ENCODE measurements at places on chromosomes 7 and 10. TPM values are rescaled to one million over a fixed set of nuclear protein-coding genes. Genes with fewer than 3 reads are reported as not detected.

- DNase-seq = no peak
- no peak overlapping the region for H3K27ac ChIP-seq
- peaks cover 6% of the 10 kb centered on the region for H3K4me1 ChIP-seq
- no peaks in the 10 kb centered on the region for H3K27me3 ChIP-seq
- no peaks in the 10 kb centered on the region for H3K36me3 ChIP-seq
Measured at GRCh38 chr10:70370766-70371165, 11.7 kb downstream of the LRRC20 start.

Gene GPR26
- not detected for total RNA-seq

GRCh38 chr7:1101563-1102431 is 13.9 kb downstream of the GPER1 start:
- H3K4me3 ChIP-seq = no peak overlapping the region
- H3K27ac ChIP-seq = no peak overlapping the region
- DNase-seq = no peak
- H3K4me1 ChIP-seq = peaks cover 2% of the 10 kb centered on the region
- H3K36me3 ChIP-seq = peaks cover 2% of the 10 kb centered on the region
- no peaks in the 10 kb centered on the region for H3K27me3 ChIP-seq

Gene GIMAP2
- total RNA-seq = not detected

GRCh38 chr10:71269301-71270288 is 49.5 kb upstream of the SLC29A3 start:
- no peaks in the 10 kb centered on the region for H3K27me3 ChIP-seq
- H3K4me3 ChIP-seq = no peak overlapping the region
- DNase-seq = peak; percentile 49
- H3K36me3 ChIP-seq = no peaks in the 10 kb centered on the region

- peak; percentile 72 for DNase-seq
- no peaks in the 10 kb centered on the region for H3K36me3 ChIP-seq
- peaks cover 4% of the 10 kb centered on the region for H3K4me1 ChIP-seq
- H3K27ac ChIP-seq = no peak overlapping the region
- H3K27me3 ChIP-seq = no peaks in the 10 kb centered on the region
Measured at GRCh38 chr7:70733090-70733489, 398.9 kb upstream of the GALNT17 start.

DNA sequence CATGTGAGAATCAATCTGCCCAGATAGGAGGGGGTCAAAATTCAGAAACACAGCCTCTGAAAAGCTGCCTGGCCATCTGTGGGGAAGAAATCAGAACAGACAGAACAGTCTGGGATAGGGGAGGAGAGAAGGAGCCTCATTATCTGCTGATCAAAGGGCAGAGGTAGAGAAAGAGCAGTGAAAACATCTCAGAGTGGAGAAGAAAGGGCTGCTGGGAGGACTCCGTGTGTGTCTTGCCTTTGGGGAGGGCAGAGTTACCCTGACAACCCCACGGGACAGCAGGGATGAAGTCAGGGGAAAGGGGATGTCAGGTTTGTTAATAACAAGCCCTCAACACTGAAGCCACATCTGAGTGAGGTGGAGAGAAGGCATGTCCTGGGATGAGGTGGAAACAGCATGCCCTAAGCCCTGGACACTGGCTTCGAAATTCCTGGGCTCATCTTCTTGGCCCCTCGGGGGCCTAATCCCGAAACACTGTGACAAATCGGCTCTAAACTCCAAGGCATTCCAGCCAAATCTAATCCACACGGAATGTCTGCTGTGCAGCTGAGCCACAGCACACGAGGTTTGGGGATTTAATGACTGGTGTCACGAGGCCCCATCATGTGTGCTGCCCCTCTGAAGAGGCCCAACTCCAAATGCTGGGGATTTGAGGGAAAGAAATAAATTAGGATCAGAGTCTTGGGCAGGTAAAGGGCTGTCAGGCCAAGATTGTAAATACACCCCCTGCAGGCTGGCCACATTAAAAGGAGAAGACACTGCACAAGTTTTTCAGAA is 82.8 kb upstream of the FGFR2 start:
- no peak overlapping the region for H3K27ac ChIP-seq
- H3K36me3 ChIP-seq = no peaks in the 10 kb centered on the region
- no peak for DNase-seq
- H3K4me3 ChIP-seq = no peak overlapping the region
- no peaks in the 10 kb centered on the region for H3K27me3 ChIP-seq
- no peaks in the 10 kb centered on the region for H3K4me1 ChIP-seq

- peak overlapping the region; percentile 48 for H3K27ac ChIP-seq
- H3K36me3 ChIP-seq = no peaks in the 10 kb centered on the region
- H3K4me1 ChIP-seq = peaks cover 11% of the 10 kb centered on the region
- peak overlapping the region; percentile 36 for H3K4me3 ChIP-seq
- no peaks in the 10 kb centered on the region for H3K27me3 ChIP-seq
Measured at GRCh38 chr10:80453056-80453841, 861 bp upstream of the TSPAN14 start.

- H3K36me3 ChIP-seq = peaks cover 41% of the 10 kb centered on the region
- DNase-seq = peak; percentile 54
- H3K4me3 ChIP-seq = no peak overlapping the region
- H3K27ac ChIP-seq = no peak overlapping the region
- no peaks in the 10 kb centered on the region for H3K4me1 ChIP-seq
Measured at GRCh38 chr10:102352066-102352715, 43.3 kb upstream of the NFKB2 start.

DNA sequence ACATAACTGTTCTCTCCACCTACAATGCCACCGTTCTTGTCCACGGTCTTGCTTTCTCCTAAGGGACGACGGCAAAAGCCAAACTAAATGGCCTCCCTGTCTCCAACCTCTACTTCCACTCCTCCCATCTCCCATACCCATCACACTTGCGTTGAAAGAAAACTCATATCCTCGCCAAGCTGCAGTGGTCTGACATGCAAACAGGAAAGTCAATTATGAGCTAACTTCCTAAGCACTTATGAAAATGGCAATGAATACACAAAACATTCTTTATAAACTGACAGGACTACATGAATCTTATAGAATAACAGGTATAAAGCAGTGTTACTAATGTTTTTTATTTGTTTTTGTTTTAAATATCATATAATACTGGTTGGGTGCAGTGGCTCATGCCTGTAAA is 46.4 kb downstream of the TYW1B start:
- H3K4me3 ChIP-seq = no peak overlapping the region
- no peak overlapping the region for H3K27ac ChIP-seq
- DNase-seq = no peak
- H3K36me3 ChIP-seq = no peaks in the 10 kb centered on the region
- no peaks in the 10 kb centered on the region for H3K27me3 ChIP-seq

- H3K27ac ChIP-seq = peak overlapping the region; percentile 61
- peaks cover 81% of the 10 kb centered on the region for H3K4me1 ChIP-seq
- H3K4me3 ChIP-seq = no peak overlapping the region
Measured at GRCh38 chr10:79078367-79079053, 9.7 kb downstream of the ZMIZ1 start.

DNA sequence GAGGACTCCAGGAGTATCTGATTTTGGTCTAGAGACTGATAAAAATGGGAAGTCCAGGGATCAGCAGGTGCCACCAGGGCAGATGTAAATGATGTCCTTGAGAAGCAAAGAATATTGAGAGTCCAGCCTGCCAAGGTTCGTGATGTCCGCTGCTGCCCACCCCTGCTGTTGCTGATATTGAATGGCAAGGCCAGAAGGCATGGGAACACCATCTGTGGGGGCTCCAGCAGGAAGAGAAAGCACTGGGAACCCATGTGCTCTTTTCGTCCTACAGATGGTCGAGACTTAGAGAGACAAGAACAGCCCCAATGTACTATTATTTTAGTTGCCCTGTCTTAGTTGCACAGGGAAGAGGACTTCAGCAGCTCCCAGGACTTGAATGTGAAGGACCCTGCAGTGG is 363.9 kb downstream of the GALNT17 start:
- H3K4me3 ChIP-seq = no peak overlapping the region
- H3K36me3 ChIP-seq = no peaks in the 10 kb centered on the region
- H3K4me1 ChIP-seq = no peaks in the 10 kb centered on the region
- no peak for DNase-seq

- H3K27me3 ChIP-seq = no peaks in the 10 kb centered on the region
- H3K4me3 ChIP-seq = peak within 1 kb of the TSS; percentile 83
- H3K27ac ChIP-seq = peak within 1 kb of the TSS; percentile 98
Measured at GRCh38 chr10:104337985-104338735, at the start of gene ITPRIP. ITPRIP (minus strand) TSS chr10:104338465; CDS start chr10:104316051, 22,414 bp downstream.

- H3K4me1 ChIP-seq = peaks cover 4% of the 10 kb centered on the region
- H3K4me3 ChIP-seq = no peak overlapping the region
- H3K27ac ChIP-seq = no peak overlapping the region
Measured at GRCh38 chr7:117805241-117805640, 68.0 kb downstream of the CTTNBP2 start.

Gene C10orf67
- 0.18 TPM for total RNA-seq

DNA sequence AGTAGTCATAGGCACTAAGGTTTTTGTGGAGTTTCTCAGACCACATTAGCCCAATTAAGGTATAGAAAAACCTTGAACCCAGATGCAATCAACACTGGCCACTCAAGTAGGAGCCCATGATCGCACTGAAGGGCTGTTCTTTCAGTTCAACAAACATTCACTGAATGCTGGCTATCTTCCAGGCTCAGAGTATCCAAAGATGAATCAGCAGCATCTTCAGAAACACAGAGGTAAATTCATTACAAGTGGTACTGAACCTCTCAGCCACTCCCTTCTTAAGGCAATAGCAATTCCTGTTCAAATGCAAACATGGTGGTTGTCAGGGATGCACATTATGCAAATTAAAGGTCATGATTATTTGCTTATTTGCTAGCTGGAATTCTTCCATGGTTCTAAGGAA is 17.1 kb downstream of the KCNK18 start:
- H3K27me3 ChIP-seq = peaks cover 10% of the 10 kb centered on the region
- H3K36me3 ChIP-seq = no peaks in the 10 kb centered on the region
- no peak overlapping the region for H3K4me3 ChIP-seq
- no peaks in the 10 kb centered on the region for H3K4me1 ChIP-seq
- no peak overlapping the region for H3K27ac ChIP-seq
- peak; percentile 17 for DNase-seq

DNA sequence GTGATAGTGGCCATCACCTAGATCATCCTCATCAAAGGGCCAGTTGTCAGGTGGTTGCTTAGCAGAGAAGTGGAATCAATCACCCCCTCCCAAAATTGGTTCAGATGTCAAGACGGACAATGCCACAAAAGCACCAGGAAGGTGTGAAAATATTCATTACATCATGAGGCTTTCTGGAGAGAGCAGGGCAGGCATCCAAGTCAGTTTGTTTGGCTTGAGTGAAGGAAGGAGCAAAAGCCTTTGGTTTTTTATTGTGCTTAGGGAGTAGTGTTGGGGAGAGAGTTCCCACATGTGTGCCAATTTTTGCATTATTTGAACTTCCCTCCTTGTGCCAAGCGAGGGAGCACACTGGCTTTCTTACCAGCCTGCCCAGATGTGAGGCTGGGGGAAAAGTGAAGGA is 1082.9 kb downstream of the LRMDA start:
- peaks cover 2% of the 10 kb centered on the region for H3K27me3 ChIP-seq
- no peak for DNase-seq
- no peak overlapping the region for H3K4me3 ChIP-seq
- H3K36me3 ChIP-seq = no peaks in the 10 kb centered on the region

DNA sequence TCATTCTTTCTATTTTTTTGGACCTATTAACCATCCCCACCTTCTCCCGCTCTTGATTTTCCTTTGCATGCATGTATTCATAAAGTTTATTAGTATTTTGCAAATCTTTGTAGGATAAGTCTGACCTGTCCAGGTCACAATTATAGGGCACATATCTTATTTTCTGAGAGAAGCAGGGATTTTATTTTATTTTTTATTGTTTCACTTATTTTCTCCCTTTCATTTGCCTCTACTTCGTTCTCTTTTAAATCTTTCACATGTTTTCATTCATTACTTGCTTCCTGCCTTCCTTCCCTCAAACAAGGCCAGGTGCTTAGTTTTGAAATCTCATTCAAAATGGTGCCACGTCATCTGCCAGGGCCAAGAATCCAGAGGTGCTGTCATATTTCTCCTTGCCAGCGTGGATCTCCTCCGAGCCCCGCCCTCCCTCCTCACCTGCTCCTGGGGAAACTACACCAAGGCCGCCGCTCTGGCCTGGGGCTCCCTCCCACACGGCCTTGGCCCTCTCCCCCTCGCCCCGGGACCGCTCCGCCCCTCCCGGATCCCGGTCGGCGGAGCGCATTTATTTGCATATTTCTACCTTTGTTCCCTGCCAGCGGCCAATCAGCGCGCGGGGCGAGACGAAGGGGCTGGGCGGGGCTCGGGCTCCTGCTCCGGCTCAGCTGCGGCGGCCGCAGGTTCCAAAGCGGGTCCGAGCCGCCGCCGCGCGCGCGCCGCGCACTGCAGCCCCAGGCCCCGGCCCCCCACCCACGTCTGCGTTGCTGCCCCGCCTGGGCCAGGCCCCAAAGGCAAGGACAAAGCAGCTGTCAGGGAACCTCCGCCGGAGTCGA is at the start of gene TSPAN13:
TSS of gene TSPAN13 (plus strand) at position 654 of the 830 bp plus-strand sequence. CDS start 213 bp downstream, outside the sequence.
- H3K27ac ChIP-seq = no peak within 1 kb of the TSS
- H3K27me3 ChIP-seq = no peaks in the 10 kb centered on the region
- H3K4me1 ChIP-seq = no peaks in the 10 kb centered on the region
- H3K36me3 ChIP-seq = no peaks in the 10 kb centered on the region

DNA sequence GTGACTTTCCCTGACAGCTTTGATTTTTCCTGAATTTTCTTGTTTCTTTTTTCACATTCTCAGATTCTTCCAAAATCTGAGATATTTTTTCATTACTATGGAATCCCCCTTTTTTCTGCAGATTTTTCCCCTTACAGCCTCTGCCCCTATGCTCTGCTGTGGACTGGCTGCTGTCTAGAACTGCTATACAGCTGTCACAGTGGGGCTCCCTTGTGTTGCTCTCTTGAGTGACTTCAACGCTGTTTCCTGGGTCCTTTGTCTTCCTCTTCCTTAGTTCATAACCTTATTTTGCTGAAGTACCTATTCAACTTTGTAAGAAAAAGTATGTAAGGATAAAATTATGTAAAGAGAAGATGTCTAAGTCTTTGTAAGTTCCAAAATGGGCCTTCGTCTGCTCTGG is 234.1 kb upstream of the YAE1 start:
- no peaks in the 10 kb centered on the region for H3K4me1 ChIP-seq
- H3K36me3 ChIP-seq = no peaks in the 10 kb centered on the region
- H3K27ac ChIP-seq = no peak overlapping the region
- no peak for DNase-seq
- H3K4me3 ChIP-seq = no peak overlapping the region

Gene CLCN1
- total RNA-seq = not detected

DNA sequence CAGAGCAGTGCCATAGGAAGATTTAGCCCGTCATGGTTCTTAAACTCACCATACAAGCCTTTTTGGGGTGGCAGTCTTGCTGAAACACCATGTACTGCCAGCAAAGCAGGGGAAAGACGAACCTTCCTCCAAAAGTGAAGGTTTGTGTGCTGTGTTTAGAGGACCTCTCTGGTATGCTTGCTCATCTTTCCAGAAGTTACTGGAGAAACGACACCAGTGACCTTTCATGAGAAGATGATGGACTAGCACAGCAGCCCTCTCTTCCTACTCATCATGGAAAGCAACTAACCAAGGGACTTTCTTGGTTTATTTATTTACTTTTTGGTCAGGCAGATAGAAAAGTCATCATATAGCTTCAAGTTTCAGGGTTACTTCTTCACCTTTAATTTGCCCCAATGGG is 247.4 kb downstream of the PTEN start:
- H3K36me3 ChIP-seq = no peaks in the 10 kb centered on the region
- DNase-seq = peak; percentile 31
- H3K4me1 ChIP-seq = peaks cover 8% of the 10 kb centered on the region

- H3K4me3 ChIP-seq = no peak overlapping the region
- H3K27ac ChIP-seq = no peak overlapping the region
- peaks cover 10% of the 10 kb centered on the region for H3K4me1 ChIP-seq
- no peaks in the 10 kb centered on the region for H3K36me3 ChIP-seq
- no peaks in the 10 kb centered on the region for H3K27me3 ChIP-seq
- no peak for DNase-seq
Measured at GRCh38 chr10:102247734-102248133, 2.4 kb downstream of the GBF1 start.

Measured in IMR-90 (cell line).